ENCODE measurements at places on chromosomes 2 and 18.

- no peak overlapping the region for H3K27ac ChIP-seq
- H3K36me3 ChIP-seq, result no peaks in the 10 kb centered on the region
- no peak overlapping the region for H3K4me3 ChIP-seq
These were observed 291.2 kb downstream of the TCF4 start for GRCh38 chr18:55296778-55297177.

DNA sequence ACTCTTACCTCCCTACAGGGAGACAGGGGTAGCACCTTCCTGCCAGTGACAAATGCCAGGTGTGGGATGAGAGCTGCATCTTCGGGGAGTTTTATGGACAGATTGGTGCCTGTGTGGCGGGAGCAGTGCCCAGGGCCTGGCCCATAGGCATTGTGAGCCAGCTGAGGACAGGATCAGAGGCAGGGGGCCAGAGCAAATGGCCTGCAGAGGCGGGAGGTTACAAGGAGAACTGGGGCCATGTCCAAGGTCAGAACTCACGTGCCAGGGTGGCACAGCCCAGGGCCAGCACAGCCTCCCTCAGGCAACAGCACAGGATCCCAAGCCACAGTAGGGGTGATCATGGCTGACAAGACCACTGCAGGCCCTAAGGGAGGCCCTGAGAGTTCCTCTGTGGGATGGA lies 40.2 kb upstream of the MCFD2 start:
- H3K4me1 ChIP-seq, result peaks cover 33% of the 10 kb centered on the region
- peak overlapping the region; percentile 79 for H3K27ac ChIP-seq
- DNase-seq, result no peak
- H3K36me3 ChIP-seq, result peaks cover 33% of the 10 kb centered on the region

DNA sequence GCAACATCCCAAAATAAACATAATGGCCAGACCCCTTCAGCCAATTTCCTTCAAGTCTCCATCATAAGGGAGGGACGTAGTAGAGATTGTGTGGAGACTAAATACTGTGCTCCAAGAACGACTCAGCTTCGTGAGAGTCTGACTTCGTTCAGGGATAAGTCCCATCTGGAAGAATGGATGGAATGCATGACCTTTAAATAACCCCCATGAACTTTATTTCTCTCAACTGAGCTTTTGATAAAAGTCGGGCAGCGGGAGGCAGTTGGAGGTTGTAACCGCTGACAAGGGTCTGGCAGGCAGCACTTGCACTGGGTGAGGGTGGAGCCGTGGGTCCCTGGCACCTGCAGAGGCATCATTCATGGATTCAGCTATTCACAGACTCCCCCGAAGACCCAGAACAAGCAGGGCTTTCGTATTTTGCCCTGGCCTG lies 115.9 kb downstream of the ZFP36L2 start:
- no peak for DNase-seq
- no peak overlapping the region for H3K4me3 ChIP-seq
- no peaks in the 10 kb centered on the region for H3K27me3 ChIP-seq
- no peaks in the 10 kb centered on the region for H3K36me3 ChIP-seq

- peaks cover 38% of the 10 kb centered on the region for H3K4me1 ChIP-seq
- H3K27me3 ChIP-seq, result no peaks in the 10 kb centered on the region
- peak overlapping the region; percentile 79 for H3K27ac ChIP-seq
- peak; percentile 34 for DNase-seq
- H3K36me3 ChIP-seq, result no peaks in the 10 kb centered on the region
These were observed 147.2 kb downstream of the MGAT5 start for GRCh38 chr2:134401081-134401497.

DNA sequence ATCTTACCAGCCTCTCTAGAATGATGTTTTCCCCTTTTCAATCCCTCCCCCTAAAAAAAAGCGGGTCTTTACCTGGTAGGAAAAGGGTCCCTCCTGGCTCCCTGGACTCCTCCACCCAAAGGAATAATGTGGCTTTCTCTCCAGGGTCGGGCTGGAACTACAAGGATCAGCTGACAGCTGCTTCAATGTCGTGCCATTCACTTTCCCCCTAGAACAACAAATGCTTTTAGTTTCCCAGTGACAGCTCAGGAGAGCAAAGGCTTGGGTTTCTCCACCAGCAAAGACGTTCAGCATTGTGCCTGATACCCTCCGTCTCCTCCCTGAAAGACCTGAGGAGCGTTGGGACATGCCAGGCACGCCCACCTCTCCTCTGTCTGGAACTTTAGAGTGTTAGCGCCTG lies 173.8 kb upstream of the SIX3 start:
- H3K4me1 ChIP-seq, result no peaks in the 10 kb centered on the region
- H3K27me3 ChIP-seq, result no peaks in the 10 kb centered on the region
- no peak overlapping the region for H3K4me3 ChIP-seq
- no peak for DNase-seq
- H3K36me3 ChIP-seq, result no peaks in the 10 kb centered on the region

GRCh38 chr18:30658306-30658705 lies 384.2 kb downstream of the DSC3 start:
- H3K27ac ChIP-seq, result no peak overlapping the region
- no peaks in the 10 kb centered on the region for H3K27me3 ChIP-seq
- DNase-seq, result no peak
- H3K4me1 ChIP-seq, result no peaks in the 10 kb centered on the region

GRCh38 chr18:8011361-8011760 lies 444.2 kb downstream of the PTPRM start:
- no peaks in the 10 kb centered on the region for H3K4me1 ChIP-seq
- H3K36me3 ChIP-seq, result no peaks in the 10 kb centered on the region
- no peak overlapping the region for H3K4me3 ChIP-seq
- DNase-seq, result no peak

GRCh38 chr2:66389651-66390131 lies 45.2 kb upstream of the MEIS1 start:
- no peaks in the 10 kb centered on the region for H3K27me3 ChIP-seq
- H3K36me3 ChIP-seq, result no peaks in the 10 kb centered on the region
- no peaks in the 10 kb centered on the region for H3K4me1 ChIP-seq
- no peak overlapping the region for H3K4me3 ChIP-seq

GRCh38 chr2:33746208-33746800 lies 147.2 kb upstream of the FAM98A start:
- no peaks in the 10 kb centered on the region for H3K36me3 ChIP-seq
- no peaks in the 10 kb centered on the region for H3K27me3 ChIP-seq
- no peak overlapping the region for H3K4me3 ChIP-seq

DNA sequence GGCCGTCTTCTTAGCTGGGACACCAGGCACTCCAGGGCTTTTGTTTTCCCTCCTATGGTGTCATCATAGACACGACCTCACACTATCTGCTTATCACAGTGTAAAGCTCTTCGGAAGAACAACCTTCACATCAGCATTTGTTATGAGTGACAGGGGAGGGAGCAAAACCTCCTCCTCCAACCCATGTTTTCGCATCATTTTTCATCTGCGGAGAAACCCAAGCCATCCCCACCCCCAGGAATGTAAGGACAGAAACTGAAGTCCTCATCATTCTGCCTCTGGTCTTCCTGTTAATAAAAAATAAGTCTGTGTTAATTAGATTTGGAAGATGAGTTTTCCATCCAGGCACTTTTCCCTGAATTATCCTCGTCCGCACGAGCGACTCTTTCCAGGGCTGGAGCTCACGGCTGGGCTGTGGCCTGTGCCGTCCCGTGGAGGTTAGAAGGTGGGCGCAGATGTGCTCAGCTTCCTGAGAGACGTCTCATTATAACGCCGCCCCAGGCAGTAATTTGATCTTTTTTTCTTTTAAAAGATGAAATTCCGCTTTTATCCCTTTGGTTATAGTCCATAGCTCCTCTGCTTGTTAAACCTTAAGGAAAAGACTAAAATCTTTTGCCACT lies 101.6 kb upstream of the TMEM18 start:
- H3K27ac ChIP-seq, result no peak overlapping the region
- H3K4me1 ChIP-seq, result no peaks in the 10 kb centered on the region
- H3K36me3 ChIP-seq, result no peaks in the 10 kb centered on the region
- DNase-seq, result no peak

DNA sequence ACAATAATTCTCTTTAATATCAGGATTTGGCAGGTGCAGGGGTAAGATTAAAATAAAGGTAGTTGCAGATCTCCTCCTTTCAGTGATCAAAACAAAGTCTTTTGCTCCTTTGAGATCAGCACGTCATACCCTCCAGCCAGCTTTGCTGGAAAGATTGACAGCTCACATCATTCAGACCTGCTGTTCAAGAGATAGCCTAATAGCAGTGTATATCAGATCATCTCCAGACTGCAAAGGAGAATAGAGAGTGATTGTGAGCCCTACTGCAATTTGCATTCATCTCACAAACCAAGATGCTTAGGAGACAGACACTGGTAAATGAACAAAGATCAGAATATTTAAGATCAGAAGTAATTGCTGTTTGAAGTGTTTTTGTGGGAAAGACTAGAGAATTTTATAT lies 135.8 kb upstream of the DSEL start:
- no peak overlapping the region for H3K27ac ChIP-seq
- no peaks in the 10 kb centered on the region for H3K36me3 ChIP-seq
- no peaks in the 10 kb centered on the region for H3K4me1 ChIP-seq
- H3K27me3 ChIP-seq, result no peaks in the 10 kb centered on the region
- no peak for DNase-seq
- H3K4me3 ChIP-seq, result no peak overlapping the region

GRCh38 chr2:133417415-133417814 lies 150.8 kb downstream of the NCKAP5 start:
- H3K27ac ChIP-seq, result no peak overlapping the region
- no peaks in the 10 kb centered on the region for H3K36me3 ChIP-seq
- H3K27me3 ChIP-seq, result no peaks in the 10 kb centered on the region
- no peaks in the 10 kb centered on the region for H3K4me1 ChIP-seq
- H3K4me3 ChIP-seq, result no peak overlapping the region

DNA sequence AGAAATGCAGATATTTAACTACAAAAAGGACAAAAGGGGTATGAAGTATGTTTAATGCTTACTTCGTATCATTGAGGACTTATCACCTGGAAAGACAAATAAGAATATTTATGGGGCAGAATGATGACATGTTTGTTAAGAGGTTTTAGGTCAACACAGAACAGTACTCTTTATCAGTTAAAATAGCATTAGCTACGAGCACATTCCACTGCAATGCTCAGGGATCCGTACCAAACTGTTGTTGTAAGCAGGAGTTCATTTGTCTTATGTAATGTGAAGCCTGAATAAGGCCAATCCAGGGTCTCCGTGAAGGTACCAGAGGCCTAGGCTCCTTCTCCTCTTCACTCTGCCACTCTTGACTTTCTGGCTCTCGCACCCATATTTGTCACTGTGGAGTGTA lies 465.7 kb upstream of the NRP2 start:
- H3K4me3 ChIP-seq, result no peak overlapping the region
- H3K27ac ChIP-seq, result no peak overlapping the region
- no peaks in the 10 kb centered on the region for H3K36me3 ChIP-seq
- no peaks in the 10 kb centered on the region for H3K27me3 ChIP-seq
- H3K4me1 ChIP-seq, result no peaks in the 10 kb centered on the region

DNA sequence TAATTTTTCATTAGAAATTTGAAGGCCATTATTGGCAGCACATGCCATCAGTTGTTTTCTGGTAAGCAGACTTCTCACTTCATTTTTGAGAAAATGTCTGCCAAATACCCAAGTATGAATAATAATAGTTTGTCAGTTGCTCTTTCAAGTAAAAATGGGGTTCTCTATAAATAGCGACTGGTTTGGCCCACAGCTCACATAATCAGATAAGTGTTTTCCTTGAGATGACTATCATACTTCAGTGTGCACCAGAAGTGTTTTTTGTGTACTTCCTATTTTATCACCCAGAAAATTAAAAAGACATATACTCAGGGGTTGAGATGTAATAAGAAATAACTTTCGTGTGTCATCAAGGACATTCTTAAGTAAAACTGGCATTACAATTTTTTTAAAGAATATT lies 147.1 kb downstream of the PHLPP1 start:
- H3K27ac ChIP-seq, result no peak overlapping the region
- no peaks in the 10 kb centered on the region for H3K4me1 ChIP-seq
- no peak overlapping the region for H3K4me3 ChIP-seq
- H3K27me3 ChIP-seq, result no peaks in the 10 kb centered on the region
- DNase-seq, result no peak

DNA sequence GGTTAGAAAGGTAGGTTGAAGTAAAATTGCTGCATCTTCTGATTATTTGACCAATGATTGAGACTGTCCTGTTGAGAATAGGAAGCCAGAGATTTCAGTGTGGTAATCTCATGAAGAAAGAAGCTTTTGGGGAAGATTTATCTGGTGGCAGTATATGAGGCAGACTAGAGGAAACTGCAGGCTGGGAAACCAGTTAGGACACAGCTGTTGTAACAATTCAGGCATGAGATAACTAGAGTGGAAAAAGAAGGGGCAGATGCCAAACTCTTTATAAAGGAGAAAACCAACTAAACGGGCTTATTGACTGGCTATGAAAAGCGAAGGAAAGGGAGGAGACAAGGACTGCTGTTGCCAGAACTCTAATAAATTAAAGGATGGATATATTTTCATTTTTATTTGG lies 155.6 kb downstream of the TTC27 start:
- no peak for DNase-seq
- no peaks in the 10 kb centered on the region for H3K4me1 ChIP-seq
- H3K4me3 ChIP-seq, result no peak overlapping the region
- no peak overlapping the region for H3K27ac ChIP-seq
- no peaks in the 10 kb centered on the region for H3K27me3 ChIP-seq

GRCh38 chr18:55982992-55983391 lies 395.0 kb upstream of the TCF4 start:
- H3K27me3 ChIP-seq, result no peaks in the 10 kb centered on the region
- DNase-seq, result no peak
- no peak overlapping the region for H3K27ac ChIP-seq

GRCh38 chr2:96558485-96558884 lies 21.9 kb downstream of the ARID5A start:
- H3K4me3 ChIP-seq, result no peak overlapping the region
- H3K27me3 ChIP-seq, result no peaks in the 10 kb centered on the region
- DNase-seq, result no peak
- no peak overlapping the region for H3K27ac ChIP-seq
- H3K4me1 ChIP-seq, result peaks cover 15% of the 10 kb centered on the region

DNA sequence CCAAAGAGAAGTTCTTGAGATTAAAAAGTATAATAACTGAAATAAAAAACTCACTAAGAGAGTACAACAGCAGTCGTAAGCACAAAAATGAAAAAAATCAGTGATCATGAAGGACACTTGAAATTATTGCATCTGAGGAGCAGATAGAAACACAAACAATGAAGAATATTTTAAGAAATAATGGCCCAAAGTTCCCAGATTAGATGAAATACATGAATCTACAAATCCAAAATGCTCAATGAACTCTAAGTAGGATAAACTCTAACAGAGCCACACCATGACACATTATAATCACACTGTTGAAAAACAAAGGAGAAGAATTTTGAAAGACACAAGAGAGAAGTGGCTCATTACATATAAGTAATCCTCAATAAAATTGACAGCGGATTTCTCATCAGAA lies 31.9 kb upstream of the EMILIN2 start:
- H3K27ac ChIP-seq, result no peak overlapping the region
- DNase-seq, result no peak
- H3K4me3 ChIP-seq, result no peak overlapping the region
- H3K27me3 ChIP-seq, result no peaks in the 10 kb centered on the region
- no peaks in the 10 kb centered on the region for H3K36me3 ChIP-seq

- no peaks in the 10 kb centered on the region for H3K4me1 ChIP-seq
- no peak overlapping the region for H3K4me3 ChIP-seq
- no peak for DNase-seq
- H3K27ac ChIP-seq, result no peak overlapping the region
- no peaks in the 10 kb centered on the region for H3K36me3 ChIP-seq
- H3K27me3 ChIP-seq, result no peaks in the 10 kb centered on the region
These were observed 44.2 kb upstream of the PPM1B start for GRCh38 chr2:44124500-44124899.

GRCh38 chr2:208186465-208186864 lies 3.4 kb downstream of the C2orf80 start:
- no peaks in the 10 kb centered on the region for H3K36me3 ChIP-seq
- H3K4me1 ChIP-seq, result no peaks in the 10 kb centered on the region
- no peaks in the 10 kb centered on the region for H3K27me3 ChIP-seq
- no peak overlapping the region for H3K27ac ChIP-seq

All from tibial artery (tissue), 4 donors.